ENCODE measurements at places on chromosomes 16 and 17.

GRCh38 chr16:4917117-4917516 is 19.8 kb downstream of the PPL start:
- DNase-seq = no peak

DNA sequence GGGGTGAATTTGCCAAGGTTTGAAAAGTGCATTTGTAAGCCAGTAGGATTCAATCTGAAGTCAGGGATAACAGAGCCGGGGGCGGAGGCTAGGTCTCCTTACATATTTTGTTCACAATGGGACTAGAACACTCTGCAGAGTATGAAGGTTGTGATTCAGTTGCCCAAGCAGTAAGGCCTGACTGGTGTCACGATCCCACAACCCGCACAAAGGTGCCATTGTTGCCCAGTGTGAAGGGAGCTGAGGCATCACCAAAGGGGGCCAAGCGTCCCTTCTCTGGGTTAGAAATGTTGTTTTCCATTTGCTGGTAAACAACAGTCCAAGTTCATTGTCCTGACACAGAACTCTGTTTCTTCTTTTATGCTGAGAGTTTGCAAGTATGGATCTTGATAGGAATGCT is 471.8 kb downstream of the MAF start:
- DNase-seq = no peak

DNA sequence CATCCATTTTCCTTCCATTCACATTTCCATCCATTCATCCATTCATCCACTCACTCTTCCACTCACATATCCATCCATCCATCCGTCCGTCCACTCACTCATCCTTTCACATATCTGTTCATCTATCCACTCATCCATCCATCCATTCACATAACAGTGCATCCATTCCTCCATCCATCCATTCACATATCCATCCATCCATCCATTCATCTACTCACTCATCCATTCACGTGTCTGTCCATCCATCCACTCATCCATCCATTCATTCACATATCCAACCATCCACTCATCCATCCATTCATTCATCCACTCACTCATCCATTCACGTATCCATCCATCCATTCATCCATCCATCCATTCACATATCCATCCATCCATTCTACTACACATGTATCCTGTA is 42.6 kb downstream of the SCNN1G start:
- DNase-seq = no peak

GRCh38 chr17:17898673-17899072 is 61.9 kb upstream of the SREBF1 start:
- DNase-seq = no peak

- DNase-seq = no peak
Measured at GRCh38 chr17:65552214-65552613, 9.2 kb downstream of the AXIN2 start.

DNA sequence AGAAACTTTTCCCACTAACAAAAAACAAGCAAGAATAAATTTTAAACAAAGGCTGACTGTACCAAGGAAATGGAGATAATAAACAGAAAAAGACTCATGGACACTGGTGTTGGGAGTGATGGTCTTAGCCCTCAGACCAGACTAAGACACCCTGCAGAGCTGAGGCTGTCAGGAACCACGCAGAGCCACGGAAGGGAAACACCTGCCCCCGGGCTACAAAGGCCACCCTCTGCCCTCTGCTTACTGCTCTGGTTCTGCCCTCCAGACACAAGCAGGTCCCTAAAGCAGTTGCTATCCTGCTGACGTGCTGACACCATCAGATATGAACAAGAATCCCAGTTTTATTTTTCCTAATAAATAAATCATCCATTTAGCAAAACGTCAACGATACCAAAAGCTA is 80.0 kb downstream of the ANKRD11 start:
- DNase-seq = no peak
